CD8-positive, alpha-beta memory T cell (primary cell): ENCODE measurements at places on chromosomes 3 and 15.
A peak's percentile ranks its signal among the peaks of the same experiment; 100 is the strongest.

DNA sequence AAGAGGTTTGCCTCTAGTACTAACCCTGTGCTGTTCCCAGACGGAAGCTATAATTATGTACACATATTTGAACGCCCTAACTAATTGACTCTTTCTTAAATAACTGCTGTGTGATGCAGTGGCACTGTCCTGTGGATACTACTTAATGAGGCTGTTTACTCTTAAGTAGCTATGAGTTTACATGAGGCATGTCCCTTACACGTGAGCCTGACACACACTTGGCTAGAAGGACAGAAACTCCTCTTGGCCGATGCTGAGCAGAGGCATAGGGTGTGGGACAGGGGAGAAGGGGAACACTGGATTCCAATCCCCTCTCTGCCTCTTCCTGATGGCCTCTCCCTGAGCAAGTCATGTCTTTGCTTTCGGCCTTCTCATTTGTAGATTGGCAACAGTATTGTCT, 21.9 kb downstream of the EHD4 start:
- no peak for DNase-seq

GRCh38 chr3:151909681-151910405, 36.4 kb downstream of the SUCNR1 start:
- no peak for DNase-seq

DNA sequence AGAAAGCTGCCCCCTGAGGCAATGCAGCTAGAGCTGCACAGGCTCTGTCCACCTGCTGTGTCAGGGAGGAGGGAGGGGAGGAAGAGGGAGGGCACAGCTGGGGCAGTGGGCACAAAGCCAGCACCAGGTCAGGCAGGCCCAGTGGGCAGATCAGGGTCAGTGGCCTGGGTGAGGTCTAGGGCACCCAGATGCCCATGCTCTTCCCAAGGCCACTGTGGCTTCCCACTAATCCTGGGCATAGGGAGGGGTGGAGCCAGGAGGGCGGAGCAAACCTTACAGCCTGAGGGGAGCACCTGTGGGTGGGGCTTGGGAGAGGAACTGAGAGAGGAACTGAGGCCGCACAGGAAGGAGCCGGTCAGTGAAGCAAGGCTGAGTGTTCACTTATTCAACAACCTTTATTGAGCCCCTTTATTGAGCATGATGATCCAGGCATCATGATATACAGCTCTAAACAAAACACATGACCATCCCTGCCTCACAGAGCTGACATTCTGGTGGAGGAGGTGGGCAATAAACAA, 55.0 kb downstream of the RHCG start:
- DNase-seq, result no peak

DNA sequence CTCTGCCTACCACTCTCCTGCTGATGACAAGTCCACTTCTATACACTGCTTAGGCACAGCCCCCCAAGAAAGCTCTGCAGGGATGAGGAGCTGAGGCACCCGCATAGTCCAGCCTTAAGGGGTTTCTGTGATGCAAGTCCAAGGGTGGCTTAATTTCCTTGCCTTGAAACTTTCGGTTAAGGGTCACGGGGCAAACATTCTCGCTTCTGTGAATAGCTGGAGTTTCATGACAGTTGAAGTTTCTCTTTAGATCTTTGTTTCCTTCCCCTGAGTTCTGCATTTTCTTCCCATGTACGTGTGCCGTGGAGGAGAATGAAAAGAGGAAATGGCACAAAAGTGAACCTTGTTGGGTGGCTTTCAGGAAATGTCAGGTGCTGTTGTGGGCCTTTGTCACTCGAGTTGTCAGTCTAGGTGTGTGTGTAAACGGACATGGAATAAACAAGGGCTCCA, 7.0 kb downstream of the GPR160 start:
- DNase-seq, result no peak

GRCh38 chr3:179148616-179149405, 654 bp downstream of the PIK3CA start:
- peak; percentile 71 for DNase-seq

- DNase-seq, result no peak
Measured at GRCh38 chr15:35173444-35174118, 88.5 kb upstream of the NANOGP8 start.

DNA sequence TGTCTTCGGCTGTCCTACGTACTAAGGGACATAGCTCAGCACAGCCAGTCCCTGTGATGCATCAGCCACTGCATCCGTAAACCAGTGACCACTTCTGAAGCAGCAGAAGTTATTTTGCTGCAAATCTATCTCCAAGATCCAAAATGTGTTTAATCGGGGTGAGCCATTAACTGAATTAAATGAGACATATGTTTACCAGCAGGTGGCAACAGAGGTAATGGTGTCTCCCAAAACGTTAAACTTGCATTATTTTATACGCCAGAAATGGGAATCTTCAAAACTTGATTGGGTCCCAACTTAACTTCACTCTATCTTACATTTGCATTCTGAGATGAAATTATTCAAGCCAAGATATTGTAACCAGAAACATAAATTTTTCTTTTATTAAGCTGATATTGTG, 75.3 kb upstream of the BOC start:
- no peak for DNase-seq

DNA sequence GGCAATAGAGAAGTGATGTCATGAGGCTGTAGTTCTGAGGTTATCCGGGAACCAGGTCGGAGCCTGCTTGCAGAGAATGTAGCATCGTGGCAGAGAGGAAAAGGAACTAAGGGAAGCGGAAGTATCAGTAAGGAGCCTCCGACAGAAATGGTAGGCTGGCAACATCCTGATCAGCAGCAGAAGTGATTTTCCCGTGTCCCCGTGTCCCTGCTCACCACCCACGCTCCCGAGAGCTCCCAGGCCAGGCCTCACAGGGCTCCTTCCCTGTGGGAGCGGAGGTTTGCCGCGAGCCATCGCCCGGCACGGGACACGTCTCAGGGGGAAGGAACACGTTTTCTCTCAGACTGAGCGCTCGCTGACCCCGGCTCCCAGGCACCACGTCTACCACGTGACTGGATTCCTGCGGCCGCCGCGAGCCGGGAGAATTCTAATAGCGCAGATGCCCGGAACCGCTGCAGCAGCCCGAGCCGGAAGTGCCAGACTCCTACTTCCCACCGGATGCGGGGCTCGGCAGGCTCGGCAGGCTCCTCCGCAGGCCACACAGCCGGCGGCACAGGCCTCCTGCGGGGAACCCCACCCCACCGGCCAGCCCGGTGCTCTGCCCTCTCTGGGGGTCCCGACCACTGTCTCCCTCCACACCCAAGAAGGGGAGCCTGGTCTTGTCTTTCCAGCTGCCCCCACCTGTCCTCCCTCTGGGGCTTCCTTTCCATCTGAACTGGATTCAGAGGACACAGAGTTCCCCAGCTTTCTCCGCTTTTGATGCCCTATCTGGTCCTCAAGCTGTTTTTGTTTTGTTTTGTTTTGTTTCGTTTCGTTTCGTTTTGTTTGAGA, 99.3 kb downstream of the BDH1 start:
- peak; percentile 22 for DNase-seq

DNA sequence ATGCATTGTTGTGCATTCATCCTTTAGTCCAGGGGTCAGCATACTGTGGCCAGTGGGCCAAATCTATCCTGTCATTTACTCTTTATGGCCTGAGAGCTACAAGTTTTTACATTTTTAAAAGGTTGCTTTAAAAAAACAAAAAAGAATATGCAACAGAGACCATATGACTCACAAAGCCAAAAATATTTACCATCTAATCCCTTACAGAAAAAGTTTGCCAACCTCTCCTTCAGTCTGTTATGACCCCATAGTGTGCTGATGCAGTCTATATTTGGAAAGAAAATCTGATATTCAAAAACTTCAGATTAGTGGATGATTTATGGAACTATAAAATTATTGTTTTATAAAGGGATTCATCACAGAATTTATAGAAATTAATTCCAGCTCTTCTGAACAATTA, 237.5 kb upstream of the IL12A start:
- DNase-seq, result no peak

- no peak for DNase-seq
Measured at GRCh38 chr3:116281313-116282143, 163.8 kb downstream of the LSAMP start.

GRCh38 chr3:98623572-98624280, 30.3 kb upstream of the CPOX start:
- no peak for DNase-seq

GRCh38 chr3:191961022-191961421, 500.1 kb downstream of the PYDC2 start:
- DNase-seq, result no peak

DNA sequence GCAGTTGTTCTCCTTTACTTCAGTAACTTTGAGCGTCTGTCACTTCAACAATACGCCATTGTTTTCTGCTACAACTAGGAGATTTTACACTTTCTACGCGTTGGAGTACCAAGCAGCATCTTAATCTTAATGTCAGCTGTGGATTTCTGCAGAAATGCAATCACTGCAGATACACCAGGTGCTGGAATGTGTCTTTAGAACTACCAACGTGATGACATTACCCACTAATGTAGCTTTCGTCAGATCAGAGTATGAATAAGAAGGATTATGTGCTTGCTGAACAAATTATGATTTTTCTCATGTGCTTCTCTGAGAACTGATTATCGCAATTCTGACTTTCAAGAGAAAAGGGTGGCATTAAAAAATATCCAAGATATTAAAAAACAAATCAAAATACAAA, 77.5 kb upstream of the CNTN3 start:
- DNase-seq, result no peak

- DNase-seq, result no peak
Measured at GRCh38 chr3:191387441-191388077, 57.2 kb upstream of the UTS2B start.

GRCh38 chr3:108430540-108430939, 79.9 kb downstream of the MYH15 start:
- no peak for DNase-seq

- no peak for DNase-seq
Measured at GRCh38 chr3:129962600-129962999, 11.9 kb upstream of the TRH start.

DNA sequence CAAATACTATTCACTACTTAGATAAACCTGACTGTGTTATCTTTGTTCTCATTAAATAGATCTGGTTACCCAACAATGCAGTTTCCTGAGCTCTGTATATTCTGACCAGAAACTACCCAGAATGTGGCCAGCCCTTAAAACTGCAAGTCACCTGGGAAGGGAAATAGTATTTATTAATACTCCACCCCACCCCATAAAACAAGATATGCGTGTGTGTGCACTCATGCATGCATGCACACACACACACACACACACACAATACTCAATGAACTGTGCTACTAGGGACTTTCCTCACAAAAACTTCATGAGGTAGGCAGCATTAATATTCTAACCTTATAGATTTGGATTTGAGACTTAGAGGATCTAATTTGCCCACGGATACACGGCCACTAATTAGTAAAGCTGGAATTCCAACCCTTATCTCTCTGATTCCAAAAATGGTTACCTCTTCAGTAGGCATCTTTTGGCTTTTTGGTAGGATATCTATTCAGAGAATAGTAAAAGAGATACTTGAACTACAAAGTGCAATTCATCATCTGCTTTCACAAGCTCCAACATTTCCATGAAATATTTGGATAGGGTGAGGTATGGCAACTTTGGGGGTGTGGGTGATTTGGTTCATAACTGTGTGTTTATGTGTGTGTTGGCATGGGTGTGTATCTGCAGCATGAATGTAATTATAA, 197.0 kb upstream of the CFAP20DC start:
- no peak for DNase-seq

GRCh38 chr3:194687638-194688199, 2.0 kb downstream of the FAM43A start:
- DNase-seq, result peak; percentile 29

DNA sequence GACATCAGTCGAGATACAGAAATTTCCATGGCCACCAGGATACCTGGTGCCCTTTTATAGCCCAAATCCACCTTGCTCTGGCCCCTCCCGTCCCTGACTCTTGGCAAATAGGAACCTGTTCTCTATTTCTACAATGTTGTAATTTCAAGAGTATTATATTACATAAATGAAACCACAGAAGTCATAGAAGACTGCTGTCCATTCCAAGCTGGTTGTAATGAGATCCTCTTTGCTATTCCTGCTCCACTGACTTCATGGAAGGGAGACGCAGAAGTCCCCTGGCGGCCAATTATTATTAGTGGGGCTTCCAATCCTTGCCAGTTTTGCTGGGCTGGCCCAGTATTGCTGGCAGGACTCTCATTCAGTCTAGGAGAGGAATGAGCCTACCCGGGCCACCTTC, 26.6 kb downstream of the DCP1A start:
- DNase-seq, result no peak

GRCh38 chr3:186717039-186717457, at the start of gene KNG1:
Gene KNG1 (plus strand): TSS chr3:186717359. CDS start chr3:186717543, 184 bp downstream.
- no peak for DNase-seq

DNA sequence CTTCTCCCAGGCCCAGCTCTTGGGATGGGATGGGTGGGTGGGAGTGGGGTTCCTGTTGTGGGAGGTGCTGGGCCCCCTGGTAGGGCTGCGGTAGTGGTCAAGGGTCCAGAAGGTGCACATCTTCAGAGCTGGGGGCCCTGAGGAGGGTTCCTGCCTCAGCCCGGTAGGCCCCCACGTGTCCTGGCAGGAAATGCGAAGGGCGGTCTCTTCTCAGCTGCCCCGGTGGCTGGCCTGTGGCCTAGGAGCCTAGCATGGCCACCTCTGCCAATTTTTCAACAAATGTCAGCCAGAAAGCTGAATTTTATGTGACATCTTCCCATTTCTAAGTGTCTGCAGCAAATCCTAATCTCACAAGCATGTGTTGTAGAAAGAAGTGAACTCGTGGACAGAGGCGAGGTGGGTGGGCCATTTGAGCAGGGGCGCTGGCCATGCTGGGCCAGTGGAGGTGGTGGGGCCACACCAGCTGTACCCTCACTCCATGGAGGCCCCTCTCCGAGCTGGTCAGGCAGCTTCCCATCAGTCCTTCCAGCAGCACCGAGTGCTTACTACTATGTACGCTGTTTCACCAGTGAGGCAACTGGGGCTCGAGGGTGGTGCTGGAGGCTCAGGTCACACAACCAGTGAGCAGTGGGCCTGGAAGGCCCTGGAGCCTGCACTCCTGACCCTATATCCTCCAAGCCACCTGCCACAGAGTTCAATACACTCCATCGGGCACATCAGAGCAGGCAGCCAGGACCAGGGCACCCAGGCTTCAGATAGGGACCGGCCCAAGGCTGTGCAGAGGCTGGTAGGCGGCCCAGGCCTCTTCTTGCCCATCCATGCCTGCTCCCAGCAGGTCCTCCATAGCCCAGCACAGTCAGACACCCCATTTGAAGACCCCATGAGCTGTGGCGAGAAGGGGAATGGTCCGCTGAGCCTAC, 23.2 kb downstream of the FBLN2 start:
- no peak for DNase-seq
